ENCODE measurements at places on chromosomes 1 and 21. TPM values are rescaled to one million over a fixed set of nuclear protein-coding genes. Genes with fewer than 3 reads are reported as not detected.

DNA sequence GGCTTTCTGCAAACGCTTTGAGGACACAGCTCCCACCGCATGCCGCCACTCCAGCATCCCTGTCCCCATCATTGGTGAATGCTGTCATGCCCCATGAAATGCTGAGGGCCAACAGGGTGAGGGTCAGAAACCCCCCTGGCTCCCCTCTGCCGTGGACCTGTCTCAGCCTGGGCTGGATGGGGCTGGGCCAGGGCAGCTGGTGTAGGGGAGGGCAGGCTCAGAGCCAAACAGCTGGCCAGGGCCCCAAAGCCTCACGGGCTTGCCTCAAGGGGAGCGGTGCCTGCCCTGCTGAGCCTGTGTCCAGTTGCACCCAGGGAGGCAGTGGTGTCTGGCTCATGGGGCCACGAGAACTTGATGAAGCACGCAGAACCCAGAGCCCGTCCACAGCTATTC lies 49.7 kb downstream of the S100B start:
- H3K4me3 ChIP-seq, result no peak overlapping the region
- peaks cover 36% of the 10 kb centered on the region for H3K36me3 ChIP-seq
- peaks cover 83% of the 10 kb centered on the region for H3K4me1 ChIP-seq
- DNase-seq, result no peak
- peak overlapping the region; percentile 49 for H3K27ac ChIP-seq

- no peaks in the 10 kb centered on the region for H3K4me1 ChIP-seq
- no peak overlapping the region for H3K4me3 ChIP-seq
- H3K36me3 ChIP-seq, result no peaks in the 10 kb centered on the region
These were observed 1182.5 kb downstream of the MRPL39 start for GRCh38 chr21:24424776-24425175.

DNA sequence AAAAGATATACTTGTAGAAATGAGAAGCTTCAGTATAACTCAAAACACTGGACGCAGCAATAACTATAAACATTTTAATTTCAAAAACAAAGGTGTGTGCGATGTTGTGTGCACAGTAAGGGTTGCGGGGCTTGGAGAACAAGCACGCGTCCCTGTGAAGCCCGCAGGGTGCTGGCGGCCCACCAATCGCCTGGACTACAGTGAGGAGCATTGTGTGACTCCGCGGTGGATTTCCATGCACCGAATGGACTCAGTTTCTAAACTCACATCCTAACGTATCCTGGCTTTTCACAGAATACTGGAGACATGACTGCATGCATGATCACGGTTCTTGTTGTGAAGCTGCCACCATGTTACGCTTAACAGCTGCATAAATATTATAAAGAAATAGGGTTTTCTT lies 33.0 kb downstream of the NTPCR start:
- peaks cover 23% of the 10 kb centered on the region for H3K36me3 ChIP-seq
- peaks cover 5% of the 10 kb centered on the region for H3K4me1 ChIP-seq
- no peak overlapping the region for H3K4me3 ChIP-seq

The SLC25A34 gene
- total RNA-seq, result 2.8 TPM
